HuH-7.5 (cell line): ENCODE measurements at places on chromosomes 6 and 20.

GRCh38 chr20:664576-664975 is 11.0 kb downstream of the SCRT2 start:
- DNase-seq: no peak

GRCh38 chr6:75205776-75206575 is at the start of gene COL12A1:
COL12A1 (minus strand) TSS chr6:75206053; CDS start chr6:75202792, 3,261 bp downstream.
- DNase-seq: peak; percentile 53

DNA sequence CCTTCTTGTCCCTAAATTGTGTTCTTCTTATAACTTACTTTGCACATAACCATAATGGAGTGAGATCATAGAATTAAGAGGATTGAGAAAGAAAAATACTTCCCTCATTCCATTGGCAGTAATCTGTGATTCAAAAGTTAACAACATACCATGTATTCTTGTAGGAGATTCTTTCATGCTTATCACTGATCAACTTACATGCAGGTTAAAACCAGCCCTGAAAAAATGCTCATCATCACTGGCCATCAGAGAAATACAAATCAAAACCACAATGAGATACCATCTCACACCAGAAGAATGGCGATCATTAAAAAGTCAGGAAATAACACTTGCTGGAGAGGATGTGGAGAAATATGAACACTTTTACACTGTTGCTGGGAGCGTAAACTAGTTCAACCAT is 36.5 kb upstream of the GFRAL start:
- no peak for DNase-seq

- DNase-seq: no peak
Measured at GRCh38 chr20:11451793-11452291, 465.9 kb upstream of the BTBD3 start.

- DNase-seq: no peak
Measured at GRCh38 chr20:25042531-25043498, 15.1 kb downstream of the ACSS1 start.

DNA sequence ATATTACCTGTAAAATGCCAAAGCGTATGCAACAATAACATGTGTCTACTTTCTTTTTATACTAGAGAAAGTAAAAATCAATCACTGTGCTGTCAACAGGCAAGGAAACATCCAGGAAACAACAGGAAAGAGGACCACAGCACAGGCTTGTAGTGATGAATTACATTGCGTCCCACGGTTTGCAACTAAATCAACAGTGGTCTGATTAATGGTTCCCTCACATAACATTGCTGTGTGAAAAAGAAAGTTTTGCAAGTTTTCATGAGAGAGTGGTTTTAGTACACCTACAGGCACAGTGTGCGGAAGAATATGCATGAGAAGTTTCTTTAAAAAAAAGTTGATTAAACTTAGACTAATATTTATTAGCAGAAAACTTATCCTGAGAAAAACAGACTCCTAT is 329.5 kb upstream of the HSF2 start:
- DNase-seq: no peak

GRCh38 chr6:71279740-71280139 is 8.9 kb upstream of the OGFRL1 start:
- DNase-seq: no peak

DNA sequence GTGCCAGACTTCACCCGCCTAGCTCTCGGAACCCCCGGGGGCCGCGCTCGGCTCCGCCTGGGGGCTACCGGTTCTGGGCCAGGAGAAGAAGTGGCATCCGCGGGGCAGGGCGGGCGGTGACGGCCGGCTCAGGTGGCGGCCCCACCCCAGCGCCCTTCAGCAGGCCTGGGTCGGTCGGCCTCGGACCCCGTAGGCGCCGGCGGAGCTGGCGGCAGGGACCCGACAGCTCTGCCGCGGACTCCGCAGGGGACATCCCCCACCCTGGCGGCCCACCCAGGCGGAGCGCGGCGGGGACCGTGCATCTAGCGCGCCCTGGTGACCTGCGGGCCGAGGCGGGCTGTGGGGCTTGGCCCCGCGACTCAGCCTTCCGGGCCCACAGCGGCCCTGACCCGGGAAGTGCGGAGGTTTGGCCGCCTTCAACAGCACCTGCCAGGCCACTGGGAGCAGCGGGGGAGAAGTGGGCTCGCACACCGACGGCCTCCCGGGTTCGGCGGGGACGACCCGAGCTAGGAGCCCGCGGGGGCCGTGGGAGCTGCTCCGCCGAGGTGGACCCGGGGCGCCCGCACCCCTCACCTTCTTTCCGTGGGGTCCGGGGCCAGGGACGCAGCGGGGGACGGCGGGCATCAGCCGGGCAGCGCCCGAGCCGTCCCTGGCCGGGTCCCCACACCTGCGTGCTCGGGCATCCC is 87.1 kb downstream of the TMEM242 start:
- DNase-seq: peak; percentile 42

DNA sequence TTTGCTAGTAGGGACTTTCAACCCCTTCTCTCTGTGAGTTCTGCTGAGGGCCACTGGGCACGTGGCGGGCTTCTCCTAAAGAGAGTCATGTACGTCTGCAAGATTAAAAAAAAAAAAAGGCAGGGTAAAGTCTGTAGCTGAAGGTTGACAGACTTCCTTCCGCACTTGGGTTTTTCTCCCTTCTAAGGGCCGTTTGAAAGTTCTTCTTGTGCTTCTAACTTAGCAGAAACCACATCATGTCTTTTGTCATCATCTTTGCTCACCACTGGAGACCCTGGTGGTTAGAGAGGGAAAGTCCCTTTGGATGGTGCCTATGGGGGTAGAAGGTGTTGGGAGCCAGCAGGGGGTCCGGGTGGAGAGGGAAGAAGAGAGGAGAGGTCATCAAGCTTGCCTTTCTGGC is 31.4 kb downstream of the PRDM1 start:
- no peak for DNase-seq

GRCh38 chr20:50540620-50541605 is 30.7 kb downstream of the PTPN1 start:
- no peak for DNase-seq

DNA sequence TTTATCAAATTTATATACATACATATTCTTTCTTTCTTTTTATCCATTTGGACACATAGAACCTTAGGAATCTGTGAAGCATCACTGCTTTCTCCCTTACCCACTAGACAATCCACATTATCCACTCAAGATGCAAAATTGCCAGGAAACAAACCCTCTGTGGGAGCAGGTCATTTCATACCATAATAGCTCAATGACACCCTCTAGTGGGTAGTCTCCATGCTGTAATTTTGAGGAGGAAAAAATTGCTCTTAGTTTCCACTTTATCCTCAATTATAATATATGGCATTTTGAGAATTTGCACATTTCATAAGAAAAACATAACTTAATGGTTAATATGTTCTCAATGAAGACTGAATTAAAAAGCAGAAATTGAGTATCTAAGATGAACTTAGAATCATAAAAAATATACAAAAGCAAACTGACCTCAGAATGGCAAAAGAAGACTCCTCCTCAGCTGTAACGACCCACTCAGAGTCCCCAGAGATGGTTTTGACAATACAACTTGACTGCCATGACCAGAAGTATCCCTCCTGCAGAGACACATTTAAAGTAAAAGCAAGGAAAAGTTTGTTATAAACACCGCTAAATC is 164.1 kb downstream of the FRK start:
- no peak for DNase-seq
